ENCODE measurements at places on chromosomes 4 and X.

DNA sequence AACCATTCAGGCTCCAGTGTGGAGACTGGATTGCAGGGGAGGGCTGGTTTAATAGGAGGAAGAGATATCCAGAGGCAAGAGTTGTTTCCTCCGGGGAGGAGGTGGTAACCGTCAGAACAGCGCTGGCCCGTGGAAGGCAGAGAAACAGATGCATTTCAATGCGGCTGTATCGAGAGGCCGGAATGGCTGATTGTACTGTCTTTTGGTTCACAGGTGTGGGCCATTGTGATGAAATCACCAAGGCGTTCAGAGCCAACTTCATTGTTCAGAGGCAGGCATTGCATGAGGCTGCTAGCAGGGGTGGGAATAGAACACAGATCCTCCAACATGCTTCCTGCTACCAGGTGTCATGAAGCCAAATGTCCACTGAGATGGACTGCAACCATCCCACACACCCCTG lies 53.0 kb downstream of the SHOX start:
- DNase-seq: no peak

DNA sequence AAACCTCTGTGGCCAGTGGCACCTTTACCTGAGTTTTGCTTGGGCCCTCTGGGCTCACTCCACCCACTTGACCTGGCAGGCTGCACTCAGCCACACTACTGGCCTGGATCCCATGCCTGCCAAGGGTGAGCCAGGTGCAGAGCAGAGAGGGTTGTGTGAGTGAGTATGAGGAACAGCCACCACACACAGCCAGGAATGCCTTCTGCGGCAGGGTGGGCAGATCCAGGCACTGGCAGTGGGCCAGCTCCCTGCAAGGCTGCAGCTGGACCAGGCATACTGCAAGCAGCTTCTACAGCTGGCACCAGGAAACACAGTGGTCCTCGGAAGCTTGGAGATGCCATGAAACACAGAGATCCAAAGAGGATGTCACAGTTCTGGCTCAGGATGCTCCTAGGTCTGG lies 570.1 kb upstream of the ACTRT1 start:
- DNase-seq: no peak

- no peak for DNase-seq
Observed at GRCh38 chr4:5340991-5341451, 289.7 kb downstream of the STK32B start.

DNA sequence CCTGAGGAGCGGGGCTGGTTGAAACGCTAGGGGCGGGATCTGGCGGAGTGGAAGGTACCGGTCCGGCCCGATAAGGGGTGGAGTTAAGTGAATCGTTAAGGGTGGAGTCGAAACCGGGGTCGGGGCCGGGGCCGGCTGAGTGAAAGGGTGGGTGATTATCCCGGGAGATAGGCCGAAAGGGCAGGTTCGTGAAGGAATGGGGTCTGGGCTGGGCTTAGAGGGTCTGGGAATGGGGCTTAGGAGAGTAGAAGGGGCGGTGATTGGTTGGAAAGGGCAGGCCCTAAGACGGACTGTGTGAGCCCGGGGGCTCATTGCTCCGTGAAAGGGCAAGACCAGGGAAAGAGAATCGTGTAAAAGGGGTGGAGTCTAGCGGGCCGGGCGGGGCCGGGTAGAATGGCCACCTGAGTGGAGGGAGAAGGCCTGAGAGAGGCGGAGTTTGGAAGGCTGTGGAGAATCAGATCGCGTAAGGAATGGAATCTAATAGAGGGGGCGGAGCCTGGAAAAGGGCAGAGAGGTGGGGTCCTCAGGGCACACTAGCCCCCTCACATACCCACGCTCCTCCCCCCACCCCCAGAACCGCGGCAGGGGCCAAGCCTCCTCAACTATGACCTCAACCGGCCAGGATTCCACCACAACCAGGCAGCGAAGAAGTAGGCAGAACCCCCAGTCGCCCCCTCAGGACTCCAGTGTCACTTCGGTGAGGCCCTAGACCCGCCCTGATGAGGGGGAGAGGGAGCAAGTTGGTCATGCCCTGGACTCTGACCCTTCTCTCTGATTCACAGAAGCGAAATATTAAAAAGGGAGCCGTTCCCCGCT lies 430 bp downstream of the HDAC6 start:
- DNase-seq: peak; percentile 95

DNA sequence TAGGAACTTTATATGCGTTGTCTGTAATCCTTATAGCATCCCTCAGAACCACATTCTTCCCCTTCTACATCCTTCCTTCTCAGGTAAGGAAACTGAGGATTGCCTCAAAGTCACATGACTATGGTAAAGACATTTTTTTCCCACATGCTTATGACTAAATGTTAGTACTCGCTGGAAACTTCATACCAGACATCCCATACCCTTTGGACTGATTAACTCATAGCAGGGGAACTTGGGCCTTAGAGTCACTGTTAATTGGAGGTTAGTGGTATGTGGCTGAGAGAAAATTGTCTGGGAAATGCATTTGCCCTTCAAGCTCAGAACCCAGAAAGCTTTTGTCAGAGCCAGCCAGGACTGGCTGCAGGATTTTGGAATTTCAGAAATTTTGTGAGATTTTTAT lies 155.0 kb downstream of the RELL1 start:
- no peak for DNase-seq

DNA sequence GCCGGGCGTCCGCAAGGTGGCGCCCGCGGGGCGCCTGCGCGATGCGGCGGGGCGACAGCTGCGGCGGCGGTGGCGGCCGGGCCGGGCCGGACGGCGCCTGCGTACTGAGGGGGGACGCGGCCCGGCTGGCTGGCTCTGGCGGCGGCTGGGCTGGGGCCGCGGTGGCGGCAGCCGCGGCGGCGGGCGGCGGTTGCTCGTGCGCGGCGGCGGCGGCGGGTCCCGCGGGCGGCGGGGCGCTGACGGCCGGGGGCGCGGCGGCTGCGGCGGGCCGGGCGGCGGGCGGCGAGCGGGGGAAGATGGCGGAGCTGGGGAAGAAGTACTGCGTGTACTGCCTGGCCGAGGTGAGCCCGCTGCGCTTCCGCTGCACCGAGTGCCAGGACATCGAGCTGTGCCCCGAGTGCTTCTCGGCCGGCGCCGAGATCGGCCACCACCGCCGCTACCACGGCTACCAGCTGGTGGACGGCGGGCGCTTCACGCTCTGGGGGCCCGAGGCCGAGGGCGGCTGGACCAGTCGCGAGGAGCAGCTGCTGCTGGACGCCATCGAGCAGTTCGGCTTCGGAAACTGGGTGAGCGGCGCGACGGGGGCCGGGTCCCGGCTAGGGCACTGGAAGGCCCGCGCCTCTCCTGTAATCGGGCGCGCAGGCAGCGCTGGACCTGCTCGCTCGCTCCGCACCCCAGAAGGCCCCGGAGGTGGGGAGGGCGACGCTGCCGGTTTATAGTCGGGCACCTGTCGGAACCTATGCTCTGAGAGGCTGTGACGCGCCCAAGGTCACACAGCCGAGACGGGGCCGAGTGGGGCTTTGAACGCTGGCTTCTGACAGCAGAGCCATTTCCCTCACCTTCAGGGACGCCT lies at the start of gene TADA2B:
TADA2B (plus strand) TSS at position 89 of the 853 bp plus-strand sequence; CDS start at position 297, 208 bp downstream.
- DNase-seq: peak; percentile 55

GRCh38 chrX:132732236-132732635 lies 226.2 kb downstream of the HS6ST2 start:
- no peak for DNase-seq

DNA sequence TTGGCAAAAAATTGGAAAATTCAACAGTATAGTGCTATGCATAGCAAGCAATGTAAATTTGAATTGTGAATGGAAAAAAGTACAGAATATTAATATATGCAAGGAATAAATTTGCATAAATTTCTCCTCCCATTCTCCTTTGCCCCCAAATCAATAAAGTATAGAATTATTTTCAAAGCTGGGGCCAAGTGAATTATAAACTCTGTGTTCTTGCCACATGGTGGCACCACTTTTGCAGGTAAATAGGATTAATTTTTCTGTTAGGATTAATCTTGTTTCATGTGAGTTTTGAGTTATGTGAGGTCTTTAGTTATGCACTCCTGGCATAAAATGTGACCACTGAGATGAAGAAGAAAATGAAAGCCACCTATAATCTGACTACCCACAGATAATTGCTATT lies 19.9 kb downstream of the COPS4 start:
- peak; percentile 39 for DNase-seq

- DNase-seq: peak; percentile 52
Observed at GRCh38 chr4:25377572-25378436, 741 bp downstream of the ANAPC4 start.

DNA sequence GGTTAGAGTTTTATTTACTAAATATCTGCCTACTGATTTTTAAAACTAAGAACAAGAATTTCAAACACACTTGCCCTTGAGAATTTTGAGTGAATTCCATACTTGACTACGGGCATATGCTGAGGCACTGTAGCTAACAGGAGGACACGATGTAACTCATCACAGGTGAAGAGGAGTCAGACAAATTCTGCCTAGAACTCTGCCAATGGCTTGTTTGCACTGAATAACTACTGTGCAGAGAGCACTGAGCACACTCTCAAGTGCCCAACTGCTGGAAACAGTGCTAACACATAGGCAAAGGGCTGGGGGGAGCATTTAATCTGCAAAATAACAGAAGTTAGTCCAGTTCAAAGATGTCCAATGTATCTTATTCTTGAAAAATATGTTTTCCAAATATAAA lies 104.4 kb downstream of the WDFY3 start:
- DNase-seq: no peak

DNA sequence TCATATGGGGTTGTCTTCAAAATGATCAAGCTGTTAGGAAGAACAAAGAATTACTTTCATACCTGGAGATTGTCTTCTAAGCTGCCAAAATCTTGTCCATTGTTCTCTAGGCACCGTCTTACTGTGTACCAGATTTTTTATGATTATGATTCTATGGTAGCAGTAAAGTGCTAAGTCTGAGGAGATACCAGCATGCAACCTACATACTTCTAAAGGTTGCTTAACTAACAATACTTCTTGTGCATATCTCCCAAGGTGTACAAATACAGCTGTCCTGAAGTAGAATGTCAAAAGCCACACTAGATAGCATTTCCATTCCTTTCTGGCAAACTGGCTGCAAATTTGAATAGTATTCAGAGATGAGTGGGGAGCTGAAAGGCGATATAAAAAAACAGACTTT lies 62.6 kb upstream of the FBXW7 start:
- no peak for DNase-seq

GRCh38 chr4:108118505-108118904 lies 50.2 kb downstream of the LEF1 start:
- DNase-seq: peak; percentile 45

DNA sequence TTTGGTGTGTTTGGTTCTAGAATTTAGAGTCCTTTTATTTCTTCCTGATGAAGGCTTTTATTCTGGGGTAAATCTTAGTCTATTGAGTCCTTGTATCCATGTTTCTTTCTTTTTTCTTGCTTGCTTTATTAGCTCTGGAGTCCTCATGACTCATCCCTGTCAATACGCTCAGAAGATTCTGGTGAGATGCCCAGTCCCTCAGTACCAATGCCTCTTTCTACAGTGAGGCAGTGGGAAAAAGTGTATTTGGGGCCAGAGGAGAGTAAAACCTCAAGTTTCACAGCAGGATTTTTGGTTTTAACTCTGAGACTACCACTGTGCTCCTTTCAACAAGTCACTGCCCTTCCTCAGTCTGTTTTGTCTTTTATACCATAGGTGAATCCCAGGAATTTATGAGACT lies 368.0 kb downstream of the GBA3 start:
- no peak for DNase-seq

DNA sequence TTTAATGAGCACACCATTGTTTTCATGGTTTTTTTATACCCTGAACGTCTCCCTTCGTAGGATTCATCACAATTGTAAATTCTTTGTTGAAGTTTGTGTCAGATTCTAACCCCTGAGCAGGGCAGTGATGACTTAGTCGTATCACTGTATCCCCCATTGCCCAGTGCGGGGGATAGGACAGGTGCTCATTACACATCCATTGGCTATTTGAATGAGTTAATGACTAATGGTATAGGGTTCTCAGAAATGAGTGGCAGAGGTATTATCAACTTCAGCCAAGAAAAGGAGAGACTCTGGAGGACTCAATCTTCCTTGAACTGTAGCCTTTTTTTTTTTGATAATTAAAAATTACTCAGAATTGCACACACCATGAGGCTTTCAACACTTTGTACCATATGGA lies 64.6 kb downstream of the SYNPO2 start:
- no peak for DNase-seq

GRCh38 chr4:33080275-33080674 lies 2360.1 kb downstream of the PCDH7 start:
- DNase-seq: no peak

DNA sequence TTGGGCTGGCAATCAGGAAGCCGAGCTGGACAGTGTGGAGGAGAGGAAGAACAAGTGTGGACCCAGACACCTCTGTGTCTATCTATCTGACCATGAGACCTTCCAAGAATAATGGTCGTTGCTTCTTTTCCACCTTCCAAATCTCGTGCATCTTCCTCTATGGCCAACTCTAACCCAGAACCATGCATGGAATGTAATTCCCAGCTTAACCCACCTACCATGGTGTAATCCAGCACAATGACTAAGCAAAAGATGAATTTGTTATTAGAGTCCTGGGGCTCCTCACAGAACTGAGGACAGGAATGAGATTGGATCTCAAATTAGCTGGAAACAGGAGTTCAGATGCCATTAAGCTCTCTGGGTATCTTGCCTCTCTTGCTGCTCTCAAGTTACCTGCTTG lies 17.4 kb upstream of the TMEM184C start:
- DNase-seq: no peak

- DNase-seq: no peak
Observed at GRCh38 chrX:128961290-128961689, 562.0 kb downstream of the SMARCA1 start.

DNA sequence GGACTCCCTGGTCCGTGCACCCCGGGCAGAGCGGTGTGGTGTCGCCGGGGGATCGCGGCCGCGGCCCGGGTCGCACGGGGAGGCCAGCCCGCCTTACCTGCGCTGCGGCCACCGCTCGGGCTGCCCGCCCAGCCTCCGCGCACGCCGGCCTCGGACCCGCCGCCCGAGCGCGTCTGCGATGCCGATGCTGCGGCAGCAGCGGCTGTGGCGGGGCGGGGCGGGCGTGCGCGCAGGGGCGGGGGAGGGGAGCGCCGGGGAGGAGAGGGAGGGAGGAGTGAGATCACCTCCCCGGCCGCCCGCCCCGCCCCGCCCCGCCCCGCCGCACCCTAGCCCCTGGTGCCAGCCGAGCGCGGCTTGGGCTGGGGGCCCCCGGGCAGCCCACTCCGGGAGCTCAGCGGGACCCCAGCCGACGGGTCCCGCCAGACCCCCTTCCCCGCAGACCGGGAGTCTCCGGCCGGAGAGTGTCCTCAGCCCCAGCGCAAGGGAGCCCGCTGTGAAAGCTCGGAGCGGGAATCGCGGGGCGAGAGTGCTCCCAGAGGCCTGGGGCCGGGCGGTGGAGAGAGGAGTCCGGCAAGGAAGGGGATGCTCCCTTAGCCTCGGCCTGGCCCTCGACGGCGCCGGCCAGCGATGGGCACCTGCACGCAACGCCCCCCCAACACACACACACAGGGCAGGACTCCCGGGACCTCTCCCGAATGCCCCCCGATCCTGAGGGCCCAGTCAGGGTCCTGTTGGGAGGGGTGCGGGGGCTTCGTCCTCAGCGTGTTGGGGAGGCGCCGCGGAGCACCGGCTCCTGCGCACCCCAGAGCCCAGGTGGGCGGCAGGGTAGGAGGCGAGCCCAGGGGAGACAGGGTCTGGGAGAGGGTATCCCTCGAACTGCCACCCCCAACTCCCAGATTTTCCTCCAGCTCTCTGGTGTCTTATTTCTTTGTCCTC lies at the start of gene L1CAM:
L1CAM (minus strand) TSS at position 206 of the 936 bp plus-strand sequence. CDS start 10,337 bp downstream, outside the sequence.
- DNase-seq: no peak
